Bronchial smooth muscle cell (primary cell): ENCODE measurements at places on chromosomes 11 and 22. TPM values are rescaled to one million over a fixed set of nuclear protein-coding genes. Genes with fewer than 3 reads are reported as not detected.

TMPRSS5 gene
- 0.16 TPM in 1 of 2 replicates, not detected in the other for total RNA-seq

KCNK4 gene
- 0.09 TPM in 1 of 2 replicates, not detected in the other for total RNA-seq

ANO9 gene
- total RNA-seq = under 0.01 TPM in 1 of 2 replicates, not detected in the other

CREB3L1 gene
- total RNA-seq = 16.1 and 19.2 TPM in 2 replicates
